Activated CD4-positive, alpha-beta memory T cell treated with anti-CD3 and anti-CD28 coated beads for 36 hours (primary cell): ENCODE measurements at places on chromosomes 16 and 17.

DNA sequence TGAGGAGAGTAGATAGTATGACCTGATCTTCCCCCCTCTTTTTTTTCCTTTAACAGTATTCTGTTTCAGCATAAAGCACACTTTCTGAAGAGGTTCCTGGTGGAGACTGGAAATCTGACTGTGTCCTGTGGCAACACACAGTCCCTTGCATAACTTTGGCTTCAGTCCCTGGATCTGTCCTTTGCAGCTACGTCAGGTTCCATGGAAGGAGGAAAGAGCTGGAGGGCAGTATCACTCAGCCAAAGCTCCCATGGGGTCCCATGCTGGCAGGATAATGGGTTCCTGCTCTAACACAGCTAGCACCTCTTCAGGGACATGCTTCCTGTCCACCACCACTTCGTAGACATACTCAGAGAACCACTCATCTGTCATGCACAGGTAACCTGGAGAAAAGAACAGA lies 13.3 kb upstream of the SLC6A4 start:
- no peak overlapping the region for H3K4me3 ChIP-seq
- H3K4me1 ChIP-seq = no peaks in the 10 kb centered on the region
- H3K36me3 ChIP-seq = peaks cover 46% of the 10 kb centered on the region

DNA sequence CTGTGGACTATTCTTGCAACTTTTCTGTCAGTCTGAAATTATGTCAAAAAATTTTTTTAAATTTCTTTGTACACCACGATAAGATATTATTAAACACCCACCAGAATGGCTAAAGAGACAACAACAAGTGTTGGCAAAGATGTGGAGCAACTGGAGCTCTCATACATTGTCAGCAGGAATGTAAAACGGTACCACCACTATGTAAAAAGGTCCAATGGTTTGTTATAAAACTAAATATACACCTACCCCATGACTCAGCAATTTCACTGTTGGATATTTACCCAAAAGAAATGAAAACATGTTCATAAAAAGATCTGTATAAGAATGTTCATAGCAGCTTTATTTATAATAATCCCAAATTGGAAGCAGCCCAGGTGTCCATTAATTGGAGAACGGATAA lies 7.2 kb downstream of the KIAA0753 start:
- H3K4me1 ChIP-seq = peaks cover 13% of the 10 kb centered on the region
- no peak overlapping the region for H3K4me3 ChIP-seq
- H3K36me3 ChIP-seq = peaks cover 47% of the 10 kb centered on the region
- H3K27ac ChIP-seq = no peak overlapping the region
- no peaks in the 10 kb centered on the region for H3K27me3 ChIP-seq
- DNase-seq = no peak

DNA sequence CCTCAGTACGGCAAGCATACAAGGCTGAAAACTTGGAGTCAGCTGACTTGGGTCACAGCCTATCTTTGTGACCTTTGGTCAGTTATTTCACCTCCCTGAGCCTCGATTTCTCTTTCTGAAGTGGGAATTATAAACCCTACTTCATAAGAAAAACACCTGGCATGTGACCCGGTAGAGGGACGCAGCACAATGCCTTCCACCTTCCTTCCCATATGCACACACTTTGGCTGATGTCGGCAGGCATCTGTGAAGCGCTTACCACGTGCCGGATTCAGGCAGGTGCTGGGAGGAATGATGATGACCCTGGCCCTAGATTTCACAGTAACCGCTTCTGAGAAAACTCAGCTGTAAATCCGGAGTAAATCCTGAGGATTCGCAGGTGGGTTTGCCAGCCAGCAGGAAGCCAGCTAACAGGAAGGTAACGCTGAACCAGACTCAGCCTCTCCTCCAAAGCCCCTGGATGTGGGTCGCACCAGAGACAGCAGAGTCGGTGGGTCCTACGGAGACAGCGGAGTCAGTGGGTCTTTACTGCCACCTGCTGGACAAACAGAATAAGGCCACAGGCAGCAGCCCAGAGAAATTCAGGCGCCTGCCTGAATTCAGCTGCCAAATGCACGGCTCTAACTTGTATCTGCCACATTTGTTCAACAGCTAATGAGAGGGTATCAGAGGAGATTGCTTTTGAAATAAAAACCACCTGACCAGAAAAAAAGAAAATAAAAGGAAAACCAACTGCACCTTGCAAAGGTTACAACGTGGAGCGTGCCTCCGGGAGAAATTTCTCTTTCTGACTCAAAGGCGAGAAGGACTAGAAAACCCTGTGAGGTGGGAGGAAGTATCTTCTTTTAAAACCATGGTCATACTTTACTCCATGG lies 16.6 kb downstream of the COPRS start:
- H3K4me1 ChIP-seq = no peaks in the 10 kb centered on the region
- no peak overlapping the region for H3K4me3 ChIP-seq
- no peaks in the 10 kb centered on the region for H3K36me3 ChIP-seq
- peaks cover 4% of the 10 kb centered on the region for H3K27me3 ChIP-seq

DNA sequence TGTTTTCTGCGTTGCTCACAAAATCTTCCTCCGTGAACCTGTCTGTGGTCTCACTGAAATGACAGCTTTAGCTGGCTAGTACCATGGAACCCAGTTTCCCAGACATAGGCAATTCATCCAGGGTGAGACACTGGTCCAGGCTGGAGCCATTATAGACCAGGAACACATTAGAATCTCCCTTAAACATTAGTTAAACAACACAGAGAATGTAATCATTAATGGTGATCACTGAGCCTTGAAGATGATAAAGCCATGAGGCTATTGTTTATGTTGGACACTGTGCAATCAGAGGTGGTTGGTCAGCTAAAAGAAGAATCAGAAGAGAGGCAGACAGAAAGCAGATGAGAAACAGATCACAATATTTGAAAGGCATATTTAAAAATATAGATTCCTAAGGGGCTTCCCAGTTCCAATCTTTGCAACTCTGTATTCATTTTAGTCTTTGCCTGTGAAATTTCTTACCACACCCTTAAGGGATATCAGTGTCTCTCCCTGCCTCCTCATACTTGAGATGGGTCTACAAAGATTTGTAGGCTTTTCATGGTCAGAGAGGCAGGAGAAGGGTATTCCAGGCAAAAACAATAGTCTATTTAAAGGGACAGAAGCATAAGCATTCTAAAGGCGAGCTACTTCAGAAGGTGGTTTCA lies 317.9 kb downstream of the MAP2K6 start:
- no peaks in the 10 kb centered on the region for H3K36me3 ChIP-seq
- H3K4me1 ChIP-seq = no peaks in the 10 kb centered on the region
- no peak overlapping the region for H3K27ac ChIP-seq
- no peak for DNase-seq

GRCh38 chr16:47567321-47567720 lies 106.2 kb downstream of the PHKB start:
- H3K27me3 ChIP-seq = no peaks in the 10 kb centered on the region
- peaks cover 30% of the 10 kb centered on the region for H3K36me3 ChIP-seq
- no peak for DNase-seq
- H3K4me1 ChIP-seq = peaks cover 62% of the 10 kb centered on the region
- no peak overlapping the region for H3K27ac ChIP-seq
- H3K4me3 ChIP-seq = no peak overlapping the region

DNA sequence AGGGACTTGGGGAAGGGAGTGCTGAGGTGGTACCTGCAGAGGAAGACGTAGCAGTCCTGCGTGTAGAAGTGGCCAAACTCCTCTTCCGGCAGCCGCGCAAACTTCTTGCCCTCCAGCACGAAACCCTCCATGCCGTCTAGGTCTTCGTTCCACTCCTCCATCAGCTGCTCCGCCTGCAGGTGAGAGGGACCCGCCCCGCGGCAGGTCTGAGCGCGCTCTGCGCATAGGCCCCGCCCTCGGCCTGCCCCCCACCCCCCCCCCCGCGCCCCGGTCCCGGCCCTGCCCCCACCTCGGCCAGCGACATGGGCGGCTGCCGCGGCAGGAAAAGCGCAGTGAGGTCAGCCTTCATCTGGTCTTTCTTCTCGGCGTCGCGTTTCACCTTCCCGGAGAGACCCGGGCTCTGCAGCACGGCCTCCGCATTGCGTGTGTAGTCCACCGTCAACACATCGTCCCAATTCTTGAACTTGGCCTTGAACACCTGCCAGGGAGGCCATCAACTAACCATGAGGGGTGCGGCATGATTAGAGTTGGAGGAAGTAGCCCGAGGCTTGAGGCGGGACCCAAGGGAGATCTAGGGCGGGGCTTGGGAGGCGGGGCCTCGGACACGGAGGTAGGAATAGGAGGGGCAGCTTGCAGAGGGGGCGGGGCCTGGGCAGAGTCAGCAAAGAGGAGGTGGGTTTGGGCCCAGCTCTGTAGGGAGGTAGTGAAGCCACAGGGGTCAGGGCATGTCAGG lies 11.5 kb downstream of the FLII start:
- H3K4me3 ChIP-seq = no peak overlapping the region
- peak; percentile 58 for DNase-seq
- H3K27me3 ChIP-seq = no peaks in the 10 kb centered on the region
- H3K4me1 ChIP-seq = no peaks in the 10 kb centered on the region

- no peak for DNase-seq
- H3K27me3 ChIP-seq = no peaks in the 10 kb centered on the region
- H3K4me1 ChIP-seq = peaks cover 34% of the 10 kb centered on the region
- no peaks in the 10 kb centered on the region for H3K36me3 ChIP-seq
- H3K4me3 ChIP-seq = no peak overlapping the region
- no peak overlapping the region for H3K27ac ChIP-seq
Measured at GRCh38 chr17:5050278-5050677, 15.1 kb upstream of the SLC52A1 start.

DNA sequence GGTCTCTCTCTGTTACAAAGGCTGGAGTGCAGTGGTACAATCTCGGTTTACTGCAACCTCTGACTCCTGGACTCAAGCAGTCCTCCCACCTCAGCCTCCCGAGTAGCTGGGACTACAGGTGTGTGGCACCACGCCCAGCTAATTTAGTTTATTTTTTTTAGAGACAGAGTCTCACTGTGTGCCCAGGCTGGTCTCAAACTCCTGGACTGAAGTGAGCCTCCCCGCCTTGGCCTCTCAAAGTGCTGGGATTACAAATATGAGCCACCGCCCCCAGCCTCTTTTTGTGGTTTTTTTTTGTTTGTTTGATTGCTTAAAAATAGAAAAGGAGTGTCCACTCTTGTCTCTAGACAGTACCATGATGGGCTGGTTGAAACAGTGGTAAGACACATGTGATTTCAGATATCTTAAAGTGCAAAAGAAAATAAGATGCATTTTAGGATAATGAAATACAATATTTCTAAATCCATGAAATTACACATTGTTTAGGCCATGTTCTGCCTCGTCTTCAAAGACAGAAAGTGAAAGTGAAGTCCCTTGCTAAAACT lies 27.4 kb downstream of the KIAA0513 start:
- peak overlapping the region; percentile 90 for H3K27ac ChIP-seq
- H3K4me3 ChIP-seq = peak overlapping the region; percentile 64
- peaks cover 1% of the 10 kb centered on the region for H3K36me3 ChIP-seq

DNA sequence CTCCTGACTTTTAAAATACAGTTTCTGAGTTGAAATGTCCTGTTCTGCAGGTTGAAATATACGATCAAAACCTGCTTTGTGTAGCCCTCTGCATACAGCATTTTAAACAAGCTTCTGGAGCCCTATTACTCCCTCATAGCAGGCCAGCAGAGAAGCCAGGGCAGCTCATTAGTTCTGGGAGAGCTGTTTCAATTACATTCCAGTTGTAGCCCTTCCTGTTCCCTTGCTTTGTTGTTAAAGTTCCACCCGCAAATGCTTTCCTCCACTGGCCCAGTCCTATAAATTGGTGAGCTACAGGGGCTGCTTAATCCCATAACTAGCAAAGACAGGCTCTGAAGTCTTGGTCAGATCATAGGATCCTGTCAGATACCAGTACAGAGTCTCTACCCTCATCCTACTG lies 162.5 kb downstream of the SLC39A11 start:
- H3K36me3 ChIP-seq = peaks cover under 1% of the 10 kb centered on the region
- no peak overlapping the region for H3K27ac ChIP-seq
- H3K4me3 ChIP-seq = no peak overlapping the region

GRCh38 chr16:56470666-56471065 lies 19.3 kb downstream of the OGFOD1 start:
- no peak overlapping the region for H3K27ac ChIP-seq
- DNase-seq = no peak
- H3K4me3 ChIP-seq = no peak overlapping the region
- no peaks in the 10 kb centered on the region for H3K4me1 ChIP-seq

DNA sequence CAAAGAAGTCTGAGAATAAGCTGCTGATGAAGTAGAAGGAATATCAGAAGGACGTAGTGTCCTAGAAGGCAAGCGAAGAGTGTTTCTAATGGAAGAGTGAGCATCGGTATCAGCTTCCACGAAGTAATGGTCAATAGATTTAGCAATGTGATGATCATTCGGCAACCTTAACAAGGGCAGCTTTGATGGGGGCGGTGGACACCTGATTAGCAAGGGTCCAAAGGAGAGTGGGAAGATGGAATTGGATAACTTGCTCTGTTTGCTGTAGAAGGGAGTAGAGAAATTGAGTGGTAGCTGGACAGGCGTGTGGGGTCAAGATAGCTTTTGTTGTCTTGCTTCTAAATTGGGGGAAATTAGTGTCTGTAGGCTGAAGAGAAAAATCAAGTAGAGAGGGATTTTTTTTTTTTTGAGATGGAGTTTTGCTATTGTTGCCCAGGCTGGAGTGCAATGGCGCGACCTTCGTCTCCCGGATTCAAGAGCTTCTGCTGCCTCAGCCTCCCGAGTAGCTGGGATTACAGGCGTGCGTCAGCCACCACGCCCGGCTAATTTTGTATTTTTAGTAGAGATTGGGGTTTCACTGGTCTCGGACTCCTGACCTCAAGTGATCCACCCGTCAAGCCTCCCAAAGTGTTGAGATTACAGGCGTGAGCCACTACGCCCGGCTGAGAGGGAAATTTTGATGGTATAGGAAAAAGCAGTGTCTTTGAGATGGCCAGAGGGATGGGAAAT lies 13.9 kb upstream of the HES7 start:
- H3K4me1 ChIP-seq = peaks cover 2% of the 10 kb centered on the region
- H3K36me3 ChIP-seq = peaks cover 9% of the 10 kb centered on the region
- H3K27me3 ChIP-seq = peaks cover 1% of the 10 kb centered on the region
- H3K4me3 ChIP-seq = no peak overlapping the region

GRCh38 chr17:50035421-50035879 lies 20.5 kb upstream of the ITGA3 start:
- H3K27me3 ChIP-seq = peaks cover 5% of the 10 kb centered on the region
- no peak overlapping the region for H3K27ac ChIP-seq
- no peak overlapping the region for H3K4me3 ChIP-seq

- no peaks in the 10 kb centered on the region for H3K36me3 ChIP-seq
- no peak overlapping the region for H3K4me3 ChIP-seq
- no peak overlapping the region for H3K27ac ChIP-seq
- H3K4me1 ChIP-seq = no peaks in the 10 kb centered on the region
- H3K27me3 ChIP-seq = no peaks in the 10 kb centered on the region
Measured at GRCh38 chr17:21394265-21394664, 18.1 kb downstream of the KCNJ12 start.

DNA sequence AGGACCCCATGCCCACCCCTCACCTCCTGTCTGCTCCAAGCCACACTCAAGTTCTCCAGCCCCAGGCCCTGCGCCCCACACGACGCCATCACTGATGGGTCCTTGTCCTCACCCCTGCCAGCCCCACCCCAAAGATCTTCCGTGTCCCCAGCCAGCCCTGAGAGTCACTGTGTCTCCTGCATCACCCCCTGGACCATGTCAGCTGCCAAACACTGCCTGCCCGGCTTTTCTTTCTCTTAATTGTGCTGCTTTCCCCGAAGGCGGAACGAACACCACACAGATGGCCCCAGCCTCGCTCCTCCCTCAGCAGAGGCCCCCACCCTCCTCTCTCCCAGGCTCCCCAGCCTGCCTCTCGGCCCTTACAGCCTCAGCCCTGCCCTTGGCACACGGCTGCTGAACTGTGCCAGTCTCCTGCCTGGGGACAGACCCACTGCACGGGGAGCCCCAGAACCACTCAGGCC lies 4.8 kb upstream of the GAA start:
- no peak for DNase-seq
- H3K36me3 ChIP-seq = no peaks in the 10 kb centered on the region
- H3K4me3 ChIP-seq = no peak overlapping the region
